Cortex of kidney (tissue), 1 donor: ENCODE measurements at places on chromosomes 2 and 18.

- DNase-seq = no peak
These were observed 64.2 kb downstream of the RPL37A start for GRCh38 chr2:216562696-216563435.

DNA sequence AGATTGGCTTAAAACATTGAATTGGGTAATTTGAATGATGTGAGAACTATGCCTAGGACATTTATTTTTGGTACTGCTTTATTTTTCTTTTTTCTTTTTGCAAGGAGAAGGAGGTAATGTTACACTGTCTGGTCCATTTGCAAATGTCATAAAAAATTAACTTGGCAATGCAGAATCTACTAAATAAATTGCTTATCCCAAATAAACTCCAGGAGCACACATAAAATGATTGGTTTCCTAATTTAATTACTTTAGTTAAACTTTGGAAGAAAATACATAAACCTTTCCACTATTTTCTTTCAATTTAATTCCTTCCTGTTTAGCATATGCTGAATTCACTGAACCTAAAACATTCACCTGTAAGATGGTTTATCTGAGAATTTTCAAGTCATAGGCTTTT is 238.4 kb upstream of the ETAA1 start:
- no peak for DNase-seq

GRCh38 chr2:139940686-139941085 is 1160.5 kb upstream of the NXPH2 start:
- DNase-seq = no peak

GRCh38 chr2:175003875-175004729 is 1.1 kb downstream of the CHN1 start:
- no peak for DNase-seq

- DNase-seq = no peak
These were observed 215.9 kb downstream of the IRS1 start for GRCh38 chr2:226583715-226584114.

- no peak for DNase-seq
These were observed 901 bp upstream of the MFSD6 start for GRCh38 chr2:190407246-190407661.

- DNase-seq = no peak
These were observed 38.2 kb upstream of the REEP1 start for GRCh38 chr2:86375623-86376022.

DNA sequence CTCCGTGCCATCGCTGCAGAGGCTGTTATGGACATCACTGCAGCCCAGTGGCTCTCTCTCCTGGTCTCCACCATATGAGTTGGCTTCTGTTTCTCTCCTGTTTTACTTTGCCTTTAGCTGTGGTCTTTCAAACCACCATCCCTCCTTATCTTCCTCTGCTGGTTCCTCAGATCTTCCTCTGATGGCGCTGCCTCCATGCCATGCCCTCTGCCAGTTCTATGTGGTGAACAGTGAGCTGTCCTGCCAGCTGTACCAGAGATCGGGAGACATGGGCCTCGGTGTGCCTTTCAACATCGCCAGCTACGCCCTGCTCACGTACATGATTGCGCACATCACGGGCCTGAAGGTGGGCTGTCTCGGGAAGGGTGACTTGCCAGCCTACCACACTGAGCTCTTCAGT is 13.1 kb downstream of the TYMS start:
- DNase-seq = no peak

DNA sequence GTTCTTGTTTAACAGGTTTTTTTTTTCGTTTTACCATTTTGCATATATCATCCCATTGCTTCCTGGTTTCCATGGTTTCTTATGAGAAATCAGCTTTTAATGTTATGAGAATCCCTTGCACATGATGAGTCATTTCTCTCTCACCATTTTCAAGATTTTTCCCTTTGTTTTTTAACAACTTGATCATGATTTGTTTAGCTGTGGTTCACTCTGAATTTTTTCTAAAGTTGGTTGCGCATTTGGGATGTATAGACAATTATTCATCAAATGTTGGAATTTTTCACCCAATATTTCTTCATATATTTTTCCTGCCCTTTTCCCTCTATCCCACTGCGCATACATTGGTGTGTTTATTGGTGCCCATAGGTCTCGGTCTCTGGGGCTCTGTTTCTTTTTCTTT is 42.4 kb upstream of the BIN1 start:
- DNase-seq = no peak

DNA sequence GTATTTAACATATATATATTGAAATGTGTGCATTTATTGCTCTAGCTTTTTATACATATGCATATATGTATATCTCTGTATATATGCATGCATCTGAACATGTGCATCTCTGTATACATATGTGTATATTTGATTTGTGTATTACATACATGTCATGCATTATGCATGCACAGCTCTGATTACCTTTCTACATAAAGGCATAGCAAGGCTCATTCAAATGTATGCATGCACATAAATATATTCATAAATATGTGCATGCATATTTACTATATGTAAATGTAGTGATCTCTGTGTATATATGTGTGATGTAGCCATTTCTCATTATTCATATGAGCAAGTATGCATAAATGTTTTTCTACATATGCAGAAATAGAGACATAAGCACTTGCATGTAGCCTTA is 64.6 kb downstream of the TRIB2 start:
- DNase-seq = no peak

- DNase-seq = no peak
These were observed 2.9 kb downstream of the TRIB2 start for GRCh38 chr2:12719400-12720277.

DNA sequence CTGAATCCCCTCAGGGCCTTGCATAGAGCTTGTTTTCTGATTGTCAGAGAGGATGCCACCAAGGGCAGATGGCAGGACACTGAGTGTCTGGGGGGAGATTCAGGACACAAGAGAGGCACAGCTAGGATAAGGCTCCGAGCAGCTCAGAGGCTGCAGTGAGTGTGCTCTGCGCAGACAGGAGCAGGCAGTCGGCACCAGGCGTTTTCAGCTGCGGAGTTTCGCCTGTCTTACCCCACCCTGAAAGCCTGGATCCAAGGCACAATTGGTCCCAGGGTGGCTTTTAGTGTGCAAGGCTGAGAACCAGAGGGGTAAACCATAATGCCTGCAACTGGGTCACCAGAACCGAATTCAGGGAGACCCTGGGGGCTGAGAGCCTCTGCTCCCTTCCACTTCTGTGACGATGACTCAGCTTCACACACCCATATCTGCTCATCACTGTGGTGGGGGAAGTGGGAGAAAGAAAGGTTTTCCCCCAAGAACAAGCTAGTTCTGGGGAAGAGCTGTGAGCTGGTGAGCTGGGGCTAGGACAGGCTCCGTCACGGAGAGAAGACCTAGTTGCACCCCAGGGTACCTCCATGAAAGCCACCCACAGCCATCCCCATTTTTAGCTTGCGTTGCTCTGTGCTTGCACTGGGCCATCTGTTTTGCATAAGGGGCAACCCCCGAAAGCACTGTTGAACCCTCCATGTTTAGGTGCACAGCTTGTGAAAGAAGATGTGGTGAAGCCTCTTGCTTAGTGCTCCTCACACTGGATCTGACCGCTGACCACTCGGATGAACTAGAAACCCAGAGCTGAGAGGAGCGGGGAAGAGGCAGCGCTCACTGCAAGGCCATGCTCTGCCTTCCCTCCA is 173.7 kb downstream of the CELF4 start:
- DNase-seq = no peak

DNA sequence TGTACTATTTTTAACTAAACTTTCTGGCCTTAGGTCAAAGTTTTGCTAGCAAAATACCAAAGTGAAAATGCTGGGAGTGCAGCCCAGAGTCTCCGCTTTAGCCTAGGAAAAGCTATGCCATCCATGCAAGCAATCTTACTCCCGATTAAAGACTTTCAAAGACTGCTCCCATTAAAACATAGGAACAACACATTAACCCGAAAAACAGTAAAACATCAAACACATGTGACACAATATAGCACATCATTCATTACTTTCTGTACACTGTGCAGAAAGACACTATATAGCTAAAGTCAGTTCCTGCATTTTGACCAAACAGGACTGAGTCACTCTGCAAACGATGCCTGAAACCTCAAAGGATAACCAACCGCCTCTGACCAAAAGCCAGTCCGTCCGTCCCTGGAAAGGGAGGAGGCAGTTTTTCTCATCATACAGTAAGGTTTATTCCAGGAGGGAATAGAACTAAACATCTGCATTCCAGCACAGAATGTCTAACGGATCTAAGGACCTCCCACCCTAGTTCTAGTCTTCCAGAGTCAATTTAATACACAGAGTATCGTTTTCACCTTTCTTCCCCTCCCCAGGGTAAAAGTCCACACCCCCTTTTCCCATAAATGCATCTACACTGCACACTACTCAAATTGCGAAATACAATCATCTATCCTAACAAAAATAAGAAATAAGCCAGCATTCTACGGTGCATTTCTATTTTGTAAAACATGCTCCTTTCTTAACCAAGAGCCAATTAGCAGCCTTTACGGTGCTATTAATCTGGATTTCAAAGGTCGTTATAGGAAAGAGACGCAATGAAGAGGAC is 1.7 kb downstream of the ROCK2 start:
- DNase-seq = no peak

GRCh38 chr2:10404324-10405143 is 43.6 kb downstream of the ODC1 start:
- no peak for DNase-seq

DNA sequence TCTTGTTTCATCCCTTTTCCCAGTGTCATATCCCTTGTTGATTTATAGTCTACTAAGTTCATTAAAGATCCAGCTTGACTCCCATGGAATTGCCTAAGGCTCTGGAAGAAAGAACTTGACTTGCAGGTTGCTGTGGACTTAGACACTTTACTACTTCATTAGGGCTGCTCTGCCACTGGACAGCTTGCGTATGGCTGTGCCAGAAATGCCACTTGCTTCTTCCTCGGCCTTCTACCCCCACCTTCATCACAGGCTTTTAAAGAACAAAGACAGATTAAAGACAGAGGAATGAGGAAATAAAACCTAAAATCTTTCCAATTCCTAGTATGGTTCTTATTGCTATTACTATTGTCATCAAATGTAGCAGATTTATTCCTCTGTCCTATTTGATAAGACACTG is 591.7 kb downstream of the BCL11A start:
- DNase-seq = no peak

GRCh38 chr2:226730481-226730880 is 69.1 kb downstream of the IRS1 start:
- DNase-seq = no peak

DNA sequence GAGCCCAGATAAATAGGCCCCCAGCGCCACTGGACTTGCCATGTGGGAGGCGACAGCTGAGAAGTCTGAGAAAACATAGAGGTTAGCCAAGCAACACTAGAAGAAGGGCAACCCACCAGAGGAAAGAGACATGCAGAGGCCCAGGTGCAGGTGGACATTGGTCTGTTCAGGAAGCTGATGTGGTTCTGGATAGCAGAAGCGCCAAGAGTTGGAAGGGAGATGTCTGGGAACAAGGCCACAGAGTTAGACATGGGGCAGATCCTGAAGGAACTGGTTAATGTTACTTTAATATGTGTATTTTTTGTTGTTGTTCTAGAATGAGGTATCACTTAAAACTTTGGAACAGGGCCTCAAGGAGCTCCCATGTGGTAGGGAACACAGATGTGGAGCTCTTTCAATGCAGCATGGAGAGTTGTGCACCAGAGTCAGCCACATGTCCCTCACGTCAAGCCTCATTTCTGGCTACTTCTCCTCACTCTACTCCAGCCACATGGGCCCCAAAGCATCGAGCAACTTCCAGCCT is 62.2 kb upstream of the PKDCC start:
- DNase-seq = no peak

DNA sequence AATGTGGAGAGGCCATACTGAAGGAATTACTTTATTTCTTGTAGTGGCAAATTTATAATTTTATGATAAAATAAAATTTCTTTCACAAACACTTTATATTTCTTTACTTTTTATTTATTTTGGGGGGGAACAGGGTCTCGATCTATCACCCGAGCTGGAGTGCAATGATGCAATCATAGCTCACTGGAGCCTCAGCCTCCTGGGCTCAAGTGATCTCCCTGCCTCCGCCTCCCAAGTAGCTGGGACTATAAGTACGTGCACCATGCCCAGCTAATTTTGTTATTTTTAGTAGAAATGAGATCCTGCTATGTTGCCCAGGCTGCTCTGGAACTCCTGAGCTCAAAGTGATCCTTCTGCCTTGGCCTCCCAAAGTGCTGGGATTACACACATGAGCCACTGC is 59.6 kb downstream of the SOS1 start:
- no peak for DNase-seq

- no peak for DNase-seq
These were observed 824.2 kb downstream of the PLCL1 start for GRCh38 chr2:198628596-198628995.

- DNase-seq = no peak
These were observed 1098.5 kb upstream of the DDX18 start for GRCh38 chr2:116716038-116716437.

GRCh38 chr18:23058746-23059415 is 76.4 kb upstream of the CABLES1 start:
- DNase-seq = no peak

- DNase-seq = no peak
These were observed 73.1 kb downstream of the RTN4 start for GRCh38 chr2:54977149-54977548.

DNA sequence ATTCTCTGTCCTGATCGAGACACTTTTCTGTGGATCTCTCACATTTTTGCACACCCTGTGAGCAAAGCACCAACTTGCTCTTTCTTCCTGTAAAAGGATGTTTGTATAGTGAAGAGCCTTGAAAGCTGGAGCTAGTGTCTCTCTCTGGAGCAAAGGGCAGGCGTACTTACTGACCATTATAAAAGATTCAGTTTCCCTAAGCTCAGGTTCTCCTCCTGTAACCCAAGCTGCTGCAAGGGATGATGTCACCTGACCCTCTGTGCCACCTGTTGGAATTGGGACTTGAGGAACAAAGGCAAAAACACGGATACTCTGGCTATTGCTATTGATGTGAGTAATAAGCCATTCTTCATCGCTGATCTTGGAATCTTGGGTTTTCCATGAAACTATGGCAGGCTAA is 52.6 kb upstream of the NEMP2 start:
- DNase-seq = no peak

GRCh38 chr2:181992776-181993175 is 7.1 kb downstream of the PPP1R1C start:
- no peak for DNase-seq

GRCh38 chr2:29431485-29431884 is 316.3 kb downstream of the CLIP4 start:
- DNase-seq = no peak

DNA sequence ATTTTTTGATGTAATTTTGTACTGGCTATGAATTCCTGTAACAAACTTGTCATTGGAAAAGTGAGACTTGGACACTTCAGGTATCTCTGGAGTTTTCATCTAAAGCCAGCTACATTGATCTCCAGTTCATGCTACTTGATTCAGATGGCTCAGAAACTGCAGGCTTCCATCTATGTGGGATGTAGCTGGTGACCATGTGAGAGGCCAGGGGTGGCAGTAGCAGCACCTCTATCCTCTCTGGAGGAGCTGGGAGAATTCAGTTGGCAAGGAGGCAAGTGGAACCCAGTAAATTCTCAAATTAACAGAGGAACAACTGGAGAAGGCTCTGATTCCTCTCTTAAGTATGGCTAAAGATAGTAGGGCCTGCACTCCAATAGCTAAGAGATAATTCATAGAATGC is 10.0 kb upstream of the SPTBN1 start:
- no peak for DNase-seq
